Skin of body (tissue), 3 donors: ENCODE measurements at places on chromosomes 12 and 14.

- DNase-seq: no peak
Measured at GRCh38 chr14:68796418-68797101, 3.7 kb upstream of the ZFP36L1 start.

- DNase-seq: no peak
Measured at GRCh38 chr12:93163260-93164036, 214.3 kb upstream of the NUDT4 start.

DNA sequence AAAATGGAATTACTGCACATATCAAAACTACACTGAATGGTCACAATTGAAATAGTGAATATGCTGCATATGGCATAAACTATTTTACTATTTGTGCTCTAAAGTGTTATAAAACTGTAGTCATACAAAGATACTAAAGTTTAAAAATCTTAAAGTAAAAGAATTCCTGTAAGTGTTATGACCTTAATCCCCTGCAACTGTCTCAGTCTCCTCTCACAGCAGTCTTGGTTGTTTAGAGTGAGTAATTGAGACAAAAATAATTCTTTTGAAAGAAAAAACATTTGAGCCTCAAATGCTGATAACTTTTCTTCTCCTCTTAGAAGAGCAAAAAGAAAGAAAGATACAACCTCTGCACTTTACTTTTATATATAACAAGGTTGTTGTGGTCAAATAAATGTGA lies 99.9 kb downstream of the SYT1 start:
- no peak for DNase-seq

- DNase-seq: no peak
Measured at GRCh38 chr12:10794222-10794621, 8.2 kb downstream of the TAS2R7 start.

GRCh38 chr12:25424211-25424731 lies 128.8 kb downstream of the LMNTD1 start:
- DNase-seq: peak; percentile 95
